ENCODE measurements at places on chromosomes 6 and 20.
A peak's percentile ranks its signal among the peaks of the same experiment; 100 is the strongest.

GRCh38 chr6:112342511-112342910 is 4.6 kb upstream of the RFPL4B start:
- DNase-seq = no peak

DNA sequence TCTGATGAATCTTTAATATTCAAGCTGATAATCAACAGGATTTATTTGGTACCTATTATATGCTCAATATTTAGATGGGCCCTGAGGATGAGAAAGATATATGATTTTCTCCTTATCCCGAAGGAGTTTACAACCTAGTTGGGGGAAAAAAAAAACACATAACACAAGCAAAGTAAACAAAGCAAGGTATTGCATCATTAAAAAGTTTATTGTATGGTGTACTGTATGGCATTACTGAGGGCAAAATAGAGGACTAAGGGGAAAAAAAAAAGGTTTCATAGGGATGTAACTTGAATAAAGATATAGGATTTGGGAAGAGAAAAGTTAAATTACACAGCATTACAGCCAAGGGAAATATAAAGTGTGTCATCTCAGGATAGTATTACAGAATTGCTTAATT is 574.7 kb downstream of the TBC1D32 start:
- DNase-seq = no peak

- DNase-seq = peak; percentile 51
Observed at GRCh38 chr6:45677381-45678284, 299.9 kb upstream of the SUPT3H start.

DNA sequence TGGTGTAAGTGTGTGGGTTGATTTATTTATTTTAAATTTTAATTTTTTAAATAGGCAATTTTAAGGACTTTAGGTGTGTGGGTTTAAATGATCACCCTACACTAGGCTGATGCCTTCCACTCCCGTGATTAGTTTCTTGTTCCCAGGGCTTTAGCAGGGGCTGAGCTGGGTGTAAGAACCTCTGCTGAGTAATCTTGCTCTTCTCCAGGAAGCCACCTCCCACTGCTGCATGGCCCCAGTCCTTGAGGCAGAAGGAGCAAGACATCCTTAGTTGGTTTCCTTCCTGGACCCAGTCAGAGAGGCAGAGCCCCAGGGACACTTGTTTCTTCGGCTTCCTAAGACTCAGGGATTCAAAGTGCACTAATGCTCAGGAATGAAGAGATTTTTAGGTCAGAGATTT is 19.8 kb upstream of the CDC5L start:
- DNase-seq = no peak

- no peak for DNase-seq
Observed at GRCh38 chr6:166348305-166348949, 6.1 kb upstream of the SFT2D1 start.

- DNase-seq = no peak
Observed at GRCh38 chr20:38935967-38936407, 9.8 kb downstream of the FAM83D start.

All from stimulated activated naive CD8-positive, alpha-beta T cell treated with anti-CD3 and anti-CD28 coated beads, Interleukin-15, Interleukin-2, amounts not matched to agents 100 U/mL and 50 U/mL, for 24 hours (primary cell).